ENCODE measurements at places on chromosomes 16 and 17. TPM values are rescaled to one million over a fixed set of nuclear protein-coding genes. Genes with fewer than 3 reads are reported as not detected.

The POLR3K gene
- total RNA-seq: 5.8 TPM

The DPEP3 gene
- not detected for total RNA-seq

The CMTM1 gene
- 0.38 TPM for total RNA-seq

The TMC5 gene
- total RNA-seq: 3.5 TPM

The PROCA1 gene
- 0.26 TPM for total RNA-seq

The RNF222 gene
- under 0.01 TPM for total RNA-seq

The NEUROD2 gene
- total RNA-seq: not detected

The SLC5A11 gene
- total RNA-seq: not detected

The KCNAB3 gene
- 0.79 TPM for total RNA-seq

The GUCY2D gene
- total RNA-seq: 0.13 TPM

The IGFALS gene
- under 0.01 TPM for total RNA-seq

The TBX2 gene
- total RNA-seq: 0.26 TPM

The EME2 gene
- total RNA-seq: 6.1 TPM

The CLEC19A gene
- not detected for total RNA-seq

The ARL17B gene
- 1.5 TPM for total RNA-seq

The SAMD14 gene
- total RNA-seq: 0.26 TPM

The KRT33B gene
- 0.79 TPM for total RNA-seq

The GAST gene
- total RNA-seq: 0.90 TPM

The SNN gene
- 31.9 TPM for total RNA-seq

The EVI2B gene
- total RNA-seq: not detected

The SPEM3 gene
- total RNA-seq: not detected

The CFAP52 gene
- not detected for total RNA-seq

The C16orf96 gene
- not detected for total RNA-seq

Data from bronchial epithelial cell (primary cell).